Psoas muscle (tissue), 8 donors: ENCODE measurements at places on chromosomes 11 and 22.

DNA sequence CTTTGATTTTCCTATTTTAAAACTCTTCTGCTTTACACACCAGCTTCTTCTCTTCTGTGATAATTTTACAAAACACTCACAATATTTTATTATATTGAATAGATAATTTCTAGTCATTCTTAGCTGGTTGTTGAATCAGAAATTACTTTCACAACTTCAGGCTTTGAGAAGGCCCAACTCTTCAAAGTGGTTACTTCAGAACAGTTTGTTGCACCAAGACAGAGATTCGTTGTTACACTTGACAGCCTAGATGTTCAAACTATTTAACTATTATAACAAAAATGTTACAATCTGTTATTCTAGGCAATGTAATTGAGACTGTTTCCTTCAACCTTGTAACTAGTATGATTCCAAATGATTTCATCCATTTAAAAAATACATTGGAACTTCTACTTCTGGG lies 333.2 kb upstream of the CHORDC1 start:
- DNase-seq: no peak

DNA sequence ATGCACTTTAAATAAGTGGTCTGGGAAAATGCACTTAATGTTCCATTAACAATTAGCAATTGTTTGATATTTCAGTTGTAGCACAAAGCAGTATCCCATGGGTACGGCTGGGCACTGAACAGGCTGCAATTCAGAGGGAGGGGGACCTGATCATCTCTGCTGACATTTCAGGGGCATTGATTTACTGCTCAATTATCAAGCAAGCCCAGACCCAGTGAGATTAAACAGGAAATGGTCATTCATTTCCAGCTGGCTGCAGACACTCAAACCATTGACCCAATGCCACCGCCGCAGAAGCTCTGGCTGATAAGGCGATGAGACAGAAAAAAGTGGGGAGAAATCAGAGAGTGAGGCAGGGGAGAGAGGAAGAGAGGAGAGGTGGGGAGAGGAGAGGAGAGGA lies 1.2 kb downstream of the GPR83 start:
- DNase-seq: no peak

- no peak for DNase-seq
Observed at GRCh38 chr11:74507582-74507981, 14.1 kb upstream of the LIPT2 start.

DNA sequence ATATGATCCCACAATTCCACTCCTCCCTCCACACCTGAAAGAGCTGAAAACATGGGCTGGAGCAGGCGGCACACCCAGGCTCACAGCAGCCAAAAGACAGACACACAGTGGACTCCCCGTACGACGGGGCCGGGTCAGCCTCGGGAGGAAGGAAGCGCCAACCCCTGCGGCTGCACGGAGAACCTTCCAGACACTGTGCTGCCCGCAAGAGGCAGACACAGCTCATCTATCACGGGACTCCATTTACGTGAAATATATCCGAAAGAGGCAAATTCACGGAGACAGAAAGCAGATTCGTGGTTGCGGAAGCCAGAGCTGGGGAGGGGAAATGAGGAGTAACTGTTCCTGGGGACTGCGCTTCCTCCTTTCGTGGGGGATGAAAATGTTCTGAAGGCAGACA lies 165.0 kb downstream of the BRD1 start:
- no peak for DNase-seq

- no peak for DNase-seq
Observed at GRCh38 chr11:113531575-113532451, 56.6 kb upstream of the DRD2 start.

GRCh38 chr11:65850217-65851082 lies 7.5 kb downstream of the CFL1 start:
- DNase-seq: no peak

- no peak for DNase-seq
Observed at GRCh38 chr22:22770280-22770871, 117.2 kb upstream of the IGLL5 start.

DNA sequence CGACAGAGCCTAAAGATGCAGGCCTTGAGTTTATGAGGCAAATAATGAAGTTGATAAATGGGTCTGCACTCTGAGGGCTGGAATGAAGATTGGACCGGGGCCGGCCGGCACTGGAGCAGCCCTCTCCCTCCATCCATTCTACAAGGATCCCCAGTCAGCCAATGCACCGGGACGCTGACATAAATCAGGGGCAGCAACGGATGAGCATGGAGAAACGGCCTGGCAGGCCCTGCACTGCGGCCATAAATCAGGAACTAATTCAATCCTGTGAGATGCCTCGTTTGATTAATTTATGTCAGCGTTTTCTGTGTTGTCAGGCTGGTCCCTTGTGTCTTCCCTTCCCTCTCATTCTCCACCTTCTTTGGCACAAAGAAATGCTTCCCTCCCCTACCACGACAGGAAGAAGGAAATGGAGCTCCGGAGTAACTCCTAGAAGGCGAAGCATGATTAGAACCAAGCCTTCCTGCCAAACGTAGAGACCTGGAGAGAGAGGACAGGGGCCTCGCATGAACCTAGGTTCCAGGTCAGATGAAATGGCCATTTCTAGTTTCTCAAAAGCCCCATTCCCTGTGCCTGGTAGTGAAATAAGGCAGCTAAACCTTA lies 358.4 kb downstream of the OPCML start:
- DNase-seq: no peak

DNA sequence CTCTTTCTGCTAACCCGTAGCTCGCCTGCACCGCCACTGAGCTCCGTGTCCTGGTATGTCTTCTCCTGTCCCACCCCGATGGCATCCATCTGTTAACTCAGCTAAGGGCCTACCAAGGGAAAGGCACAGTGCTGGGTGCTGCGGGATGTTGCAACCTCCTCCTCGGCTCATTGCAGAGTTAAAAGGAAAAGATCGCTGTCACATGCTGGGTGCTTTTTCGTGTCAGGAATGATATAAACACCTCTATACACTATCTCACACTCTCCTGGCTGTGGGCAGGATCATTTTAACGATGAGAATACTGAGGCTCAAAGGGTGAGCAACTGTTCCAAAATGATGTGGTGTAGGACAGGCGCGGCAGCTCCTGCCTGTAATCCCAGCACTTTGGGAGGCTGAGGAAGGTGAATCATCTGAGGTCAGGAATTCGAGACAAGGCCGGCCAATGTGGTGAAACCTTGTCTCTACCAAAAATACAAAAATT lies 10.1 kb downstream of the TXN2 start:
- no peak for DNase-seq

DNA sequence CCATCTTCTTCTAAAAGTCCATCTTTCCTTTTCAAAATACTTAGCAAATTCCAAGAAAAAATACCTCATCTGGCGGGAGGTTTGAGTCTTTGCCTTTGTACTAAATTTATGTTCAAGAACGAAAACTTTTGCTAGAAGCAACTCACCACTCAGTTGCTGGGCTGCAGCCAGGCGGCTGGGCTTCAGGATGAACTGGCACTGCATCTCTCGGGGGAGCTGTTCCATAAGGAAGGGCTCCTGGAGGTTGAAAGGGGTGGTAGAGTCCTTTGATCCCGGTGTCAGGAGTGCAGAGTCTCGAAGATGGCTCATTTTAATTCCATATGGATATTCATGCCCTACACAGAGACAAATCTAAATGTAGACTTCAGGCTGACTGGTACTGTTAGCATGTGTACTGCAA lies 105.8 kb downstream of the ARHGAP20 start:
- DNase-seq: no peak

DNA sequence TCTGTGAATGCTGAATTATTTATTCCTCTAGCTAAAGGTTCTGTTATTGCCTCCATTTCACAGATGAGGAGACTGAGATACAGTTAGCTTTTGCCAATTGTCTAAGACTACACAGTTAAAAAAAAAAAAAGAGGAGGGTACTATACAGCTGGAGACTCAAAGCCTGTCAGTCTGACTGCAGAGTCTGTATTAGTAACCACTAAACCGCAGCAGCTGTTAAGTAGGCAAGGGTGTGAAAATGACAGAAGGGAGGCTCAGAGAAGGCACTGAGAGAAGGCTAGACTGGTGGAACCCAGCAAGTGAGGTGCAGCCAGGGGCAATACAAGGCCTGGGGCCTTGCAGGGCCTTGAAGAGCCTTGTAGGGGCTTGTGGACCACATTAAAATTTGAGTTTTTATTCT lies 181.2 kb downstream of the CSNK2A3 start:
- no peak for DNase-seq

GRCh38 chr11:47308050-47308823 lies 38.3 kb downstream of the MADD start:
- no peak for DNase-seq

GRCh38 chr11:90135016-90135415 lies 553 bp downstream of the NAALAD2 start:
- no peak for DNase-seq

DNA sequence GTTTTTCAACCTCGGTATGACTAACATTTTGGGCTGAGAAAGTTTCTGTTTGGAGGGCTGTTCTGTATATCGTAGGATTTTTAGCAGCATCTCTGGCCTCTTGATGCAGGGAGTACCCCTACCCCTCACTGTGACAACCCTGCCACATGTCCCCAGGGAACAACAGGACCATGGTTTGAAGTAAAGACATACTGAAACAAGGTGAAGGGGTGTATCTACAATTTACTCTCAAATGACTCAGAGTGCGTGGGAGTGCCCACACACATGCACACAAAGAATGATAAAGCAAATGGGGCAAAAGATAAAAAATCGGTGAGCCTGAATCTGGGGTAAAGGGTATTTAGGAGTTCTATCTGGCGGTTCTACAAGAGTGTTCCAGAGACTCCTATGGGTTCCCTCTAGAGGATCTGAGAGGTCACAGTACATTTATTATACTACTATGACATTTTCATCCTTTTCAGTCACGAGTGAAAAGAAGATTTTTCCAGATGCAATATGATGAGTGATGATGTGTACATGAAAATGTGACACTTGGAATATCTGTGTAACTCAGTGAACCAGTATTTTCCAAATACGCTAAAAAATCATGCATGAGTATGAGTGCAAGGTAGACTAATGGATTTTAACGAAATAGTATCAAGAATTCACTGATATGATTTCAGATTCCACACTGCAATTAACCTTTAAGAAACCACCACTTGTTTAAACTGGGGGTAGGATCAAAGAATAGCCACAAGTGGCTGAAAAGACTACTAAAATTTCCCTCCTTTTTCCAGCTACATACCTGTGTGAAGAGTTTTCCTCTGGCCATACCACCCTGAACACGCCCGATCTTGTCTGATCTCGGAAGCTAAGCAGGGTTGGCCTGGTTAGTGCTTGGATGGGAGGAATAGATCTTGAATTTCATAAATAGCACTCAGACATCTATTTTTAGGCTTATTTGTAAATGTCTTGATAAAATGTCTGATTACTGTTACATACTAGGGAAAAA lies 56.3 kb upstream of the YPEL1 start:
- no peak for DNase-seq

DNA sequence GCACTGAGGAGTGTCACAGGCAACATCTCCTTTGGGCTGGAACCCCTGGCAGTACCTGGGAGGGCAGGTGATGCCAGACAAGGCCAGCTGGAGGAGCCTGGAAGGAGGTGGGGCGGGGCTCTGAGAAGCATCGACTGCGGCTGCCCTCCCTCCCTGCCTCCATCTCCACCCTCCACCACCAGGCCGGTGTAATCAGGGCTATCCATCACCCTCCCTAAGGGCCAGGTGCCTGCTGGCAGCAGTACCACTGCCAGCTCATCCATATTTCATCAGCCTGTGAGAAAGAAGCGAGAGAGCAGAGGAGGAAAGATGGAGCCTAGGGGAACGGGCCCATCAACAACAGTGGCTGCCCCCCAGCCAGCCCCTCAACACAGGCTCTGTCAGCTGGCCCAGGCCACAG lies 51.4 kb upstream of the RASD2 start:
- DNase-seq: no peak

DNA sequence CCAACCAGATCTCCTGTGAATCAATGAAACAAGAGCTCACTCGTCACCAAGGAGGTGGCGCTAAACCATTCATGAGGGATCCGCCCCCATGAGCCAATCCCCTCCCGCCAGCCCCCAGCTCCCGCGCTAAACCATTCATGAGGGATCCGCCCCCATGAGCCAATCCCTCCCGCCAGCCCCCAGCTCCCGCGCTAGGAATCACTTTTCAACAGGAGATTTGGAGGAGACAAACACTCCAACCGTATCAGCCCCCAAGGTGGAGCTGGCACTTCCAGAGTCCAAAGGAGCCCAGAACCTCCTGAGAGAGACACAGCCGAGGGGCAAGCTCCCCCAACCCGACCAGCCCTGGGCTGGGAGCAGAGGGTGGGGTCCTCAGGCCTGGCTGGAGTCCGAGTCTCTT lies 40.9 kb upstream of the PRR5 start:
- DNase-seq: peak; percentile 19

DNA sequence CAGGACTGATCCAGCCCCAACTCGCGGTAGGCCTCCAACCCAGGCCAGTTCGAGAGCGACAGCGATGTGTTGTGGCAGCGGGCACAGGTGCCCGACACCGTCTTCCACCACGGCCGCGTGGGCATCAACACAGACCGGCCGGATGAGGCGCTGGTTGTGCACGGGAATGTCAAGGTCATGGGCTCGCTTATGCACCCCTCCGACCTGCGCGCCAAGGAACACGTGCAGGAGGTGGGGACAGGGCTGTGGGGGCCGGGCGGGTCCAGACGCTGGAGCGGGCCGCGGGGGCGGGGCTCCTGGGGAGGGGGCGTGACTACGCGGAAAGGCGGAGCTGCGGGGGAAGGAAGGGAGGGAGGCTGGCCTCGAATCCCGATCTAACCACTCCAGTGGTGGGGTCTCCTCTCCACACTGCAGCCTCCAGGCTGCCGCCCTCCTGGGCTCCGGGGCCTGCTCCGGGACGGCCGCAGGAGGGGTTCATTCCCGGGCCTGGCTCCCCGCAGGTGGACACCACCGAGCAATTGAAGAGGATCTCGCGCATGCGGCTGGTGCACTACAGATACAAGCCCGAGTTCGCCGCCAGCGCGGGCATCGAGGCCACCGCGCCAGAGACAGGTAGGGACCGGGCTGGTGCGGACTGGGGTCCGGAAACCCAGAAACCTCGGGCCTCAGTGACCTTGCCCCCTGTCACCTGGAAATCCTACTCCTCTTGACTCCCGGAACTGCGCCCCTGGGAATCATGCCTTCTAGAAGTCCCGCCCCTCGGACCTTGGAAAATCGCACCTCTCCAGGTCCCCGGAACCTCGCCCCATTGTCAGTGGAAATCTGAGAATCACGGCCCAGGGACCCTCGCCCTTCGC lies 14.9 kb downstream of the TMEM258 start:
- DNase-seq: peak; percentile 79

DNA sequence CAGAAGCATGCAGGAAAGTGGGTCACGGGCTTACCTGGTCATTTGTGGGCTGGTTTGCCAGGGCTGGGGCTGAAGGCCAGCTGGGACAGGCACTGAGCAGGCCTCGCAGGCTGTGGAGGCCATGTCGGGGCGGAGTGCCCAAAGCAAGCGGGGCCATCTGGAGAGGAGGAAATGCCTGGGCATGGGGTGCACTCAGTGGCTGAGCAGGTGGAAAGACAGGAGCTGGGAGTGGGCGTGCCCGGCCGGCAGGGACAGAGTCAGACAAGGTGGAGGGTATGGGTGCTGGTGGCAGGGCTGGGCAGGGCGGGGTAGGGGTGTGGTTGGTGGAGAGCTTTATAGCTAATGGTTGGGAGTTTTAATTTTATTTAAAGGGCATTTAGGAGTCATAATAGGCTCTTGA lies 27.4 kb downstream of the DAGLA start:
- no peak for DNase-seq
